ENCODE measurements at places on chromosomes 3 and 15.

DNA sequence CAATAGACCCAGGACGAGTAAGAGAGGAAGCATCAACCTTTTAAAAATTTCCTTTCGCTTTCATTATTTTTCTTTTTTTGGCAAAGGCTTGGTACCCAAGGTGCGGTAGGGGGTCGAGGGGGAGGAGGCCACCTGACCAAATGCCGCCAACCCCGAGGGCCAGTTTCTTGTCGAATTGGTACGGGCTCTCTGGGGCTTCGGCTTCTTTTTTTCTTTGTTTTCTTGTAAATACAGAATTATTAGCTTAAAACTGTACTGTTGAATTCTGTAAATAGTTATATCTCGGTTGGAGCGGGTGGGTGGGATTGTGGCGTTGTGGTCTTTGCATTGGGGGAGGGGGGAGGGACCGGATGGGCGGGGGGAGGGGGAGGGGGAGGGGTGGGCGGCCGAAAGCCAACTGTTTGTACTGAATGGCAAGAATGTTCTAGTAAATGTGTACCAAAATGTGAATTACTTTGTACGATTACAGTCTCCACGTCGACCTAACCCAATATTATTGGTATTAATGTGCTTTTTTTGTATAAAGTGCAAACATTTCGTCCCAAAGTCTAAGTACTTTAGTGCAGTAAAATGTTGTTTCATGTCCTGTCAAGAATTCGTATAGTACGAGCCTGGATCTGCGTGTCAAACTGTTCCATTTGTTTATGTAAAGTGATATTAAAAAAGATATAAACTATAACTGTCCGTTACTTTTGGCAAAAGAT lies 4.7 kb downstream of the ZIC1 start:
- no peak for DNase-seq

- no peak for DNase-seq
Observed at GRCh38 chr3:25831578-25831977, 41.7 kb downstream of the OXSM start.

DNA sequence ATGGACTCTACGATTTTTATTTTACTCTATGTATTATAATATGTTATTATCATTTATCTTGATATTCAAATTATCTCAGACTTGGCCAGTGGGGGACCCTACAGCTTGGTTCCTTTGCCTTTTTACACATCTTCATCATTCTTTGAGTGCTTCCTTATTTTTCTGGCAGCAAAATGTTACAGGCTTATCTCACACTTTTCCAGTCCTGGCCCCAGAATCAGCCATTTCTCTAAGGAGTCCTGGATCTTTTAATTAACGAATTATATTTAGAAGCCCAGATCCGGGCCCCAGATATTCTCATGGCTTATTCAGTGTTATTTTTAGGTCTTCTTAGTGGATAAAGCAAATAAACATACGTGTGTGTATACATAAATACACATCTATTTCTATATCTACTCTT lies 32.8 kb upstream of the MELTF start:
- no peak for DNase-seq

GRCh38 chr15:80744826-80745225 lies 34.3 kb upstream of the CEMIP start:
- DNase-seq: no peak

DNA sequence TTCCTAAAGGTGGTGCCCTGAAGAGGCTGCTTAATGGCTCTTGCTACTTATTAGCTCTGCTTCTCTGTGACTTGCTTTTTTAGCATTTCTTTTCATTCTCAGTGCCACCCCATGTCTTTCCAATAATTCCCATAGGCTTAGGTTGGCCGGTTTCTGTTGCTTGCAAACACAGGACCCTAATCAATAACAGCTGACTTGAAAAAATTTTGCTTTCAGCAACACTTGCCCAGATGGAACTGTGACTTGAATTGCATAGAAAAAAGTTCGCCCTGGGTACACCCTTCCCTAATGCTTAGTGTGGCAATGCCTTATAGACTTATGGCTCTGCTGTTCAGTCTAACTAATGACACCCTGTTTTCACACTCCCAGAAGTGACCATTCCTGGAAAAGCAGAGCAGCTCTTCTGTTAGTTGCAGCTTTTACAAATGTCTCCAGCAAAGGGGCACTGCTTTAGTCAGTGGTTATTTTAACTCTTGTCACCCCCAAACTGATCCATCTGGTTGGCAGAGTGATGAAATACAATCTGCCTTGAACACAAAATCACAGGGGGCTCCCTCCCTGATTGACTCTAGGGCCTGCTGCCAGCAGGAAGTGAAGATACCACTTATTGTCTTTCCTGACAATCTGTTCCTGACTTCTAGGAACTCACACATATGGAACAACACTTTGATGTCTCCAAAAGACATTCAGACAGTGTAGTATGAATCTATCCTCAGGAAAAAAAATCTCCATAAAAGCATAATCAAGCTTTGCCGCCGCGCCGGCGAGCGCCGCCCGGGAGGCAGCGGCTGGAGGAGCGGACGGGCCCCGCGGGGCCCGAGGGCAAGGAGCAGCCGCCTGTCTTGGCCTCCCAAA lies 9.7 kb upstream of the SLMAP start:
- no peak for DNase-seq

DNA sequence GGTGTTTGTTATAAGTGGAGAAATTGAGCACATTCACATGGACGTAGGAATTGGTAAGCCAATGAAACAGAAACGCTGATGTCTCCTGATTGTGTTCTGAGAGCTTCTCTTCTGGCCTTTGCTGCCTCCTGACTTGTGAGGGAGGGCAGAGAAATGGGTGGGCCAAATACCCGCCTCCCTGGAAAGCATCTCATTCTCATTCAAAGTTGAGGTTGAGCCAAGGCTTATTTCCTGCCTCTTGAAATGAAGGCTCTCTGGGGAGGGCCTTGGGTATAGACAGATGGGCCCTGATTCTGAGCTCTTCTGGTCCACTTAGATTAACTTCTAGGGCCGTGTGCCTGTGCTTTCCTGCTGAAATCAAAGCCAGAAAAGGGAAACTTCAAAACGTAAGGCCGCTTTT lies 57.4 kb upstream of the MYZAP start:
- DNase-seq: no peak
